ENCODE measurements at places on chromosomes 7 and 10.

- no peak for DNase-seq
These were observed 37.5 kb downstream of the AGAP4 start for GRCh38 chr10:45809837-45810236.

- no peak for DNase-seq
These were observed 80.7 kb downstream of the INHBA start for GRCh38 chr7:41621953-41622831.

DNA sequence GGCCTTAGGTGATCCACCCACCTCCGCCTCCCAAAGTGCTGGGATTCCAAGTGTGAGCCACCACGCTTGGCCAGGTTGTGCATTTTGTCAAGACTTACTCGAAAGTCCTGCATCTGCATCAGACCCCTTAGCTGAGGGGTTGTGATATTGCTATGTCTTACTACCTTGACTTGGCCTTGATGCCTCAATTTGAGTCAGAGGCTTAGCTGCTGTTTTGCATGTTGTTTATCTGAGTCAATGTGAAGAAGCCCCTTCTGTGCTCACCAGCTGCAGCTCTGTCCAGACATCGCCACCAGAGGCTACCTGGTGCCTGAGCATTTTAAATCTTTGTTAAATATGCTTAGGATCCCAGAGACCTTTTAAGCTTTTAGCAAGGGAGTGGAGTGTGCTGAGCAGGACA is 18.1 kb downstream of the UBE2D4 start:
- DNase-seq = no peak

DNA sequence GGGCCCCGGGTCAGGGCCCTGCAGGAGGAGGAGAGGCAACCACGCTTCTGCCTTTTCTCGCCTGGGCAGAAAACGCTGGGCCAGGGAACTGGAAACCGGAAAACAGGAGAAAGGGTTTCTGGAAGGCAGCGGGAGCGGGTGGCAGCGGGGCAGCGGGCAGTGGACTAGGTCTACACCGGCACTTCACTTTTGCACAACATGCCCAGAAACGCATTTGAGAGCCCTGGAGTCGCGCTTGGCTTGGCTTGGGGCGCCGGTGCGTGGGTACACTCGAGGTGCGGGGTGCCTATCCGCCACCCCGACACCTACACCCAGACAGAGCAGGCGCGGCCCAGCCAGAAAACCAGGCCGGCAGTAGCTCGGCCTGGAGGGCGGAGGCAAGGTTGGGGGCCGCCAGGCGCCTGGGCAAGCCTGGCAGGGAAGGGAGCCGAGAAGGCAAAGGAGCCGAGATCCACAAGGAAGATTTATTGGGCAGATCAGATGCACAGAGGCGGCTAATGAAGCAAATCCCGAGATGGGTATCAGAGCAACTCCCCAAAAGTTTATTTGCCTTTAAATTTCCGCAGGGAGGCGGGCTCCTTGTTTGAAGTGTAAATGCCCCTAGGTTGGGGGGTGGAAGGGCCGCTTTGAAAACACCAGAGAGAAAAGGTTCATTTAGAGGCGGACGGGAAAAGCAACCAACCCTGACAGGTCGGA is 3.2 kb upstream of the PAX2 start:
- DNase-seq = no peak

DNA sequence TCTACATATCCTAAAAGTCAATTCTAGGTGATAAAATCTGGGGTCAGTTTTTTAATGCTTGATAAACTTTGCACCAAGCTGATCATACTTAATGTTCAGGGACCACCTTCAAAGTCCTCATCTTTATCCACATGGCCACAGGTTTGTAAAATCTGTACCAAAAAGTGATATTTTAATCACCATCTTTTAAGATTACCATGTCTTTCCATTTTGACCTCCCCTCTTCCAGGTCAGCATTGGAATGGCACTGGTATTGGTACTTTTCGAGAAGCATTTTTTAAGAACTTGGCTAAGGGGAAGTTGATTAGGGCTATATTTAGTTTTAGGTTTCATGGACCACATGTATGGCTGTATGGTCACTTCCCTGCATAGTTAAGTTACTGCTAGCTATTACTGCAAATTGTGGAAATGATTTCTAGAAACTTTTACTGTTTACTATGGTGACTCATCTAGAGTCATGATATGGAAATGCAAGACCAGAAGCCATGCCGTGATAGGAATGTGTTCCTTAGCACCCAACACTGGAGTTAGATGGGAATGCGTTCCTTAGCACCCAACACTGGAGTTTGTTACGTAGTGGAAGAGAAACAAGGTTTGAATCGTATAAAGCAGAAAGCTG is 50.8 kb upstream of the ABLIM1 start:
- no peak for DNase-seq

DNA sequence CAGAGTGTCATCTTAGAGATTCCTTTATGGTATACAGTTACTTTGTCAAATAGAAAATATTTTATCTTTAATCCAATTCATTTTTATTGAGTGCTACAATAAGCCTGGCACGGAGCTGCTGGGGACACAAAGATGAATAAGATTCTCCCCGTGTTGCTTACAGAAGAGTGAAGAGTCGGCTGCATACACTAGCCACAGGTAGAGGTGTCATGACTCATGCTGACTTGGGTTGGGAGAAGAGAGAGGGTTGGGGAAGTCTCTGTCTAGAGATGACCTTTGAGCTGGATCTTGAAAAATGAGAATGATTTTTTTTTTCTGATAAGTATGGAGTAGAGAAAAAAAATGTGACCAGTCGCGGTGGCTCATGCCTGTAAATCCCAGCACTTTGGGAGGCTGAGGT is 289.9 kb upstream of the CELF2 start:
- DNase-seq = no peak

GRCh38 chr10:48947690-48948469 is 8.2 kb upstream of the LRRC18 start:
- DNase-seq = no peak

DNA sequence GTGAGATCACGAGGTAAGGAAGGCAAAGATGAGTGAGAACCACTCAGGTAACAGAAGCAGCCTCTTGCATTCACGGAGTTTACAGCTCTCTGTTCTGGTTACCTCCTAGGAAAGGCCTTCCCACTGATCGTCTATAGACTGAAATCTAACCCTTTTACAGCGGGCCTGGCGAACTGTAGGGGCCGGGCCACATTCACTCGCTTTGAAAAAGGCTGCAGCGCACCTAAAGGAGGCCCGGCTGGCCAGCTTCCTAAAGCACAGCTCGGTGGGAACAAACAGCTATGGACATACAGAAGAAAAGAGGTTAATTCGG is 565 bp downstream of the ATP5MK start:
- no peak for DNase-seq

DNA sequence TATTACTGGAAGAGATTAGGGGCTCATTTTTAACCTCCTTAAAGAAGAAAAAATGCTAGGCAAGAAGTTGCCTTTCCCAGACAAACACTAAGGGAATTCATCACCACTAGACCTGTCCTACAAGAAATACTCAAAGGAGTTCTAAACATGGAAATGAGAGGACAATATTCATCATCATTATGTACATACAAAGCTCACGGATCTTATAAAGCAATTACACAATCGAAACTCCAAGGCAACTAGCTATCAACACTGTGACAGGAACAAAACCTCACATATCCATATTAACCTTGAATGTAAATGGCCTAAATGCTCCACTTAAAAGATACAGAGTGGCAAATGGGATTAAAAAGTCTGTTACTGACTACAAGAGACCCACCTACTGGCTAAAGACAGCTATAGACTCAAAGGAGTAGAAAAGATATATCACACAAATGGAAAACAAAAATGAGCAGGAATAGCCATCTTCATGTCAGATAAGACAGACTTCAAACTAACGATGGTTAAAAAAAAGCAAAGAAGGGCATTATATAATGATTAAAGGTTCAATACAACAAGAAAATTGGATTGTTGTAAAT is 246.6 kb downstream of the ADRA2A start:
- DNase-seq = no peak

- no peak for DNase-seq
These were observed 88.2 kb downstream of the ZNF438 start for GRCh38 chr10:30943451-30943850.

DNA sequence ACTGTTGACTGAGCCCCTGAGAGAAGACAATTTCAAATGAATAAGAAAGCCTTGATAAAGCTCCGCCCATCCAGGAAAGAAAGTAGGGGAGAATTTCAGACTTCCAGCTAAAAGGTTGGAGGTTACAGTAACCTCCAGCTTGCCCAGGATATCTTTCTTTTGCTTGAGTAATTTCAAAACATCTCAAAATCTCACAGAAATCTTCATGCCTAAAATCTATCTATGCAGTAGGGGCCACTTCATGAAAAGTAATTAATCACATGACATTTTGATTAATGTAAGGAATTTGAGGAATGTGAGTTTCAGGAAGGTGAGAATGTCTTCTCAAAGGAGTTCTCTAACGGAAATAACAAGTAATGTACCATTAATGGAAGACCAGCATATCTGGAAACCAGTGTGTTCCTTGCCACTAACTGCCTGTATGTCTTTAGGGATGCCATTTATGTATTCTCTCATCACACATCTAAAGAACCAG is 24.2 kb downstream of the TRIL start:
- DNase-seq = no peak

- DNase-seq = no peak
These were observed 104.9 kb downstream of the CTBP2 start for GRCh38 chr10:125055446-125055845.

GRCh38 chr10:112843623-112844022 is 106.4 kb upstream of the TCF7L2 start:
- DNase-seq = no peak

- no peak for DNase-seq
These were observed 114.5 kb downstream of the ATE1 start for GRCh38 chr10:121813211-121813815.

- no peak for DNase-seq
These were observed 8.1 kb upstream of the RABGEF1 start for GRCh38 chr7:66732439-66732838.

- no peak for DNase-seq
These were observed 76.8 kb downstream of the HGF start for GRCh38 chr7:81693080-81693479.

- DNase-seq = no peak
These were observed 817 bp downstream of the MLLT10 start for GRCh38 chr10:21534604-21535493.

- DNase-seq = no peak
These were observed 1.8 kb upstream of the CAMK2G start for GRCh38 chr10:73876157-73876556.

DNA sequence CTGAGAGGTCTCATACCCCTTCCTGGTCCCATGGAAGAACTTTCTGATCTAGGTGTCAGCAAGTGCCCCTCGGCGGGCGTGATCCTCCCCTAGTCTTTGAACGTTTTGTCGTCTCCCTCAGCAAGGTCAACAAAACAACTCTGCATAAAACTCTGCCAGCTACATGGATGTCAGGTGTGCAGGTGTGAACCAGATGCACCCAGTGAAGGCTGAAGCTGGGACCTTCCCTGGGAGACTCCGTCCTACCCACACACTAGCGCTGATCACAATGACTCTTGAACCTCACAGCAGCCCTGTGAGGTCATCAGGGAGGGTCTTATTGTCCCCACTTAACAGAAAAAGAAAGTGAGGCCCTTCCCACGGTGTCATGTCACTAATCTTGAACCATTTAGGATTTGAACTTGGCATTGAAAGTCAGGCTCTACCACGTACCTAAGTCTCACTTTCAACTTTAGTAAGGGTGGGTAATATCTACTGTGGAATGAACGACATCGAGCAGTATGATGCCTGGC is 68.1 kb downstream of the VSTM4 start:
- no peak for DNase-seq

GRCh38 chr7:51141451-51142003 is 175.1 kb downstream of the COBL start:
- no peak for DNase-seq

DNA sequence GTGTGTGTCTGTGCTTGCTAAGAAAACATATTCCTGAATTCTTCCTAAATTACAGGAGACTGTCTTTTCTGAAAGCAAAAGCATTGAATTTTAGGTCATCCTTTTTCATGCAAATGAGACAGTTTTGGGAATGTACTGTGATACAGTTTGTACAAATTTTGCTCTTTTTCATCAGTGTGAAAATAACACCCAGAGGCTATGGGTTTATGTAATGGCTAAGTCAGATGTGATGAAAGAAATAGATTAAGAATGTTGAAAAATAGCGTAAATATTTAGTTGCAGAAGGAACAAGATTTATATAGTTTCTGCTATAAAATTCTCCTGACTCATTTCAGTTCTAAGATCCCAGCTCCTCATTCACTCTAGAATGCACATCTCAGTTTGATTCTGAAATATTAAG is 24.6 kb downstream of the POM121L12 start:
- DNase-seq = no peak

DNA sequence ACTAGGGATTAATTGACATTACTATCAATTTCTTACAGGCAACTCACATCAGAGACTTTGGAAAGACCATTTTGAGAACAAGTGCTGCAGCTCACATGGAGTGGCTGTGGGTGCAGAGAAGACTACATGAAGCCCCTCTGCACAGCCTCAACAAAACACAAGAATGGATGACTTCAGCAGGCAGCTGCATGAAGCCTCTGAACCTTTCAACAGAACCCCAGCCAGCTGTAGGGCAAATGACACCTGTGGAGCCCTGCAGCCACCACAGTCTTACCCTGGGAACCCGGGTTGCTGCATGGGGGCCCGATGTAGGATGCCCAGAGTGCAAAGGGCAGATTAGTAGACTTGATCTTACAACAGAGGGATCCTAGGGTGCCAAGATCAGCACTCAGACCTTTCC is 62.0 kb upstream of the CAMK2B start:
- DNase-seq = no peak
